ENCODE measurements at places on chromosomes 7 and 10.

DNA sequence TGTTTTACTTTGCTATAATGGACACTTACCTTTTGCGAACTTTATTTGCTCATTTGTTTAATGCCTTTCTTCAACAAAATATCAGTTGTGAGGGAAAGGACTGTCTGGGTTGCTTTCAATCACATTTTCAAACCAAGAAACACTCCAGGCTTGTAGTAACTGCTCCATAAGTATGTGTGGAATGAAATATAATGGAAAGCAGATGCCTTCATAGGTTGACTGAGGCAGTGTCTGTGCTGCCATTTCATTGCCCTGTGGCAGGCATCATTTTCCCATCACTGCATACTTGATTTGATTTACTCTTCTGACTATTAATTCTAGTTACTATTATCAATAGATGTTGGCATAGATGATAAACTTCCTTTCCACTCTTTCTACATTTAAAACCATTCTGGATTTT is 762.3 kb downstream of the CNTNAP2 start:
- DNase-seq: no peak

- DNase-seq: peak; percentile 87
Observed at GRCh38 chr10:44978570-44979280, at the start of gene DEPP1. DEPP1 (minus strand) TSS chr10:44978809; CDS start chr10:44978030, 779 bp downstream.

DNA sequence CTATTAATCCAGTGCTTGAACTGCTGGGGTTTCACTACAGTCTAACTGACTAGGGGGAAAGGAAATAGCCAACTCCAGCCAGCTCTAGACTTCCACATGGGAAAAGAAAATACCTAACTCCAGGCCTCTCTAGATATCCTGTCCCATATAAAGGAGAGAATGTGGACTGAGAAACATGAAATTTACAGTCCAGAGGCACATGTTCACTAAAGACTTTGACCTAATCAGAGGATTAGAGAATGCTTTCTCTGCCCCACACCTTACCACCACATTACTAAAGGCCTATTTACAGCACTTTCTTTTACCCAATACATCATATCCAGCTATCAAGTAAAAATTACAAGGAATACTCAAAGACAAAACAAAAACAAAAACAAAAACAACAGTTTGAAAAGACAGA is 164.2 kb downstream of the PCLO start:
- no peak for DNase-seq

DNA sequence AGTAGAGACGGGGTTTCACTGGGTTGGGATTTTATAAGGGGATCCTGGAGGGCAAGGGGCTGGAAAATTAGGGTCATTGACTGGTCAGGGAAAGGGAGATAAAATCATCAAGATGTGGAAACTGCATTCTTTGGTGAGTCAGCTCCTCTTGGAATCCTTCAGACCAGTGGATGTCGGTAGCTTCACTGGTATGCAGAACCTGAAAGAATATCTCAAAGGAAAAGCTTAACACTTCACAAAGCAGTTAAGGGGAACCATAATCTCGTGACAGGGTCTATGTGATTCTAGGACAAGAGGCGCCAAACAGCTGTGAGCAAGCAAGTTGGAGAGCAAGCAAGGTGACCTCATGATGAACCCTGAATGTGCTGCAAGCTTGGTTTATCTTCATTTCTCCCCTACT is 634.7 kb upstream of the AUTS2 start:
- DNase-seq: no peak

DNA sequence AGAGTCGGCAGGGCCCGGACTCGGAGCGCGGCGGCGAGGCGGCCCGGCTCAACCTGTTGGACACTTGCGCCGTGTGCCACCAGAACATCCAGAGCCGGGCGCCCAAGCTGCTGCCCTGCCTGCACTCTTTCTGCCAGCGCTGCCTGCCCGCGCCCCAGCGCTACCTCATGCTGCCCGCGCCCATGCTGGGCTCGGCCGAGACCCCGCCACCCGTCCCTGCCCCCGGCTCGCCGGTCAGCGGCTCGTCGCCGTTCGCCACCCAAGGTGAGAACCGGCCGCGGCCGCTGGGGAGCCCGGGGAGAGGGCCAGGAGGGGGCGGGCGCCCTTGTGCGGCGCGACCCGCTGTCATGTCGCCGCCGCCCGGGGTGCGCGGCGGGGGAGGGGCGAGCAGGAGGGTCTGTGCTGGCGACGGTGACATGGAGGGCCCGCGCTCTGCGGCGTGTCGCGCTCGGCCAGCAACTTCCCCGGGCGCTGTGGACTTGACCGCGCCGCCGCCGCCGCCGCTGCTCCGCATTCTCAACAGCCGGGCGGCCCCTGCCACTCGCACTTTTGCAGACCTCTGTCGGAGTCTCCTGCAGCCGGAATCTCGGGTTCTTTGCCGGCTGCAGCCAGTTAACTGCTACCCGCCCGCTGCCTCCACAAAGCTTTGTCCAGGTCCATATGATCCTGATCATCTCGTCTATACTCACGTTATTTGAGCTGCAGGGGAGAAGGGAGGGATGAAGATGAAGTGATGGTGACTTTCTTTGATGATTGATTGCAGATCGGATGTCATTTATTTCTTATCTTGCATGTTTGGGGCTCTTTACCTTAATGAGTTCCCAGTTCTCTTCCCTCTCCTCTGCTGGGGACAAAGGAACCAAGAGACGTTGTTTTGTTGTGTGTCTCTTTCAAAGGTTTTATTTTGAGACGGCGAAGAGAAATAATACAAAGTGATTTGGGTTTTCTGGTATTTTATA is 869 bp downstream of the TRIM24 start:
- DNase-seq: no peak

GRCh38 chr10:124256151-124256550 is 162.6 kb downstream of the OAT start:
- DNase-seq: no peak

DNA sequence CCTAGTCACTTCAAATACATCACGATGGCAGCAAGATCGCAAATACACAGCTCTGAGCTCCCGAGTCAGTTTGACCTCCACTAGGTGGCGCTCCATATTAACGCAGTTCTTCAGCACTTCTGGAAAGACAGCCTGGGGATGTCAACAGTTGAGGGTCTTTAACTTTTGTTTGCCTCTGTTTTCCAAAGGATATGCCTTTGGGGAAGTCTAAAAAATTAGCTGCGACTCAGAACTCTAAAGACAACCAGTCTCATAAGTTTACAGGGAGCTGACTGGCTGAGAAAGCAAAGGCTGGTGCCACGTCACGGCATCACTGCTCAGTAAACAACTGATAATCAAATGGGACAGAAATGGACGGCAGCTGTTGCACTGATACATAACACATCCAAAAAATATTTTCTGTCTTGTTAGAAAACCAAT is 458.8 kb downstream of the SORCS1 start:
- DNase-seq: no peak

GRCh38 chr10:112724404-112724991 is 225.5 kb upstream of the TCF7L2 start:
- no peak for DNase-seq

DNA sequence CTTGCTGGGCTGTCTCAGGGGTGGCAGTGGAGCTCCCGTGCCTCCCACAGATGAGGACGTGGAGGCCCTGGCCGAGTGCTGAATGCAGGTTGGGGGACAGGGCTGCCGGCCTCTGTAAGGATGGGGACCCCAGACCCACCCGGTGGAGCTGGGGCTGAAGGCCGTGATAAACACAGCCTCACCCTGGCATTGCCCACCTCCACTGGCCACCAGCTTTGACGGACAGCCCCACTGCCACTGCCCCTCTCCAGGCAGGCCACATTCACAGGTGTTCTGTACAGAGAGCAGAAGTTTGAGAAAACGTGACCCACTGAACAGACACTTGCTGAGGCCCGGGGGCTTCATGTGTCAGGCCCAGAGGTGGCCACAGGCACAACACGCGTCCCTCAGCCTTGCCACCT is 126.2 kb downstream of the LHPP start:
- no peak for DNase-seq

GRCh38 chr10:7577579-7577978 is 89.2 kb downstream of the ITIH5 start:
- no peak for DNase-seq

GRCh38 chr10:103153302-103154197 is 39.5 kb downstream of the NT5C2 start:
- no peak for DNase-seq

- no peak for DNase-seq
Observed at GRCh38 chr7:77393954-77394353, 22.2 kb downstream of the GSAP start.

DNA sequence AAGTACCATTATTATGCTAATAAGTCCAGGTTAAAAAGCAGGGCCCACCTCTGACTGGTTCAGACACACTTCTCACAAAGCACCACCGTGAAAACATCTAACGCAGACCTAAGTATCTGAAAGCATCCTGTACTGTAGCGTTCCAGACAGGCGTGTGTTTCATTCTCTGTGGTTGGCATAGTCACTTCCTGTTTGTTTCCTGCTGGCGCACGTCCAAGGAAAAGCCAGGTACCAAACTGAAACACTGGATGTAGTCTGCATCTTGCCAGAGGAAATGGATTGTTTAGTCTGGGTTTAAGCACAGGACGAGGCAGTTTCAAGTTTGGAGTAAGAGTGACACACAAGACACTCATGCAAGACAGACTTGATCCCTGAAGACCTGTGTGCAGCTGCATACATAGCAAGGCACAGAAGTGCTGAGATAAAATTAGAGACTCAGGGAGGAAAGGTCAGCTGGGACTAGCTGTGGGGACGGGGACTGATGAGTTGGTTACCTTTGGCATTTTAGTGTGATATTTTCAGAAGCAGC is 23.3 kb downstream of the BPGM start:
- no peak for DNase-seq

- no peak for DNase-seq
Observed at GRCh38 chr10:98215373-98215772, 52.6 kb downstream of the LOXL4 start.

GRCh38 chr10:112229096-112229495 is 45.5 kb upstream of the GPAM start:
- no peak for DNase-seq

- no peak for DNase-seq
Observed at GRCh38 chr7:38844952-38845563, 63.9 kb downstream of the VPS41 start.

DNA sequence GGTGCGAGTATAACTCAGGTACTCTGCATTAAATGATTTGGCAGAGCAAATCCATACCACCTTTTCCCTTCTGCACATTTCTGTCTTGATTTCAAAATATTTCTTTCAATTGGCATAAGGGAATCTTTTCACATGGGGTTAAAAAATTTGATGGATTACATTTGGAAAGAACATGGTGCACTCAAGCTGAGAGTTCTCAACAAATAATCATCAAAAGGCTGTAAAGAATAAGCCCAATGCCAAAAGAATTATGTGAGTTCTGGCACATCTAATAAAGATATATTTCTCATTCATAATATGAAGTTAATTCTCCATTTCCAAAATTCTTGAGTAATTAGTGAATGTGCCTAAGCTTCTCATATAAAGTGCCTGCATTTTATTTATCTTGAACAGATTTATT is 223.1 kb downstream of the GPR37 start:
- no peak for DNase-seq

GRCh38 chr10:84214046-84214572 is 11.2 kb downstream of the LRIT2 start:
- DNase-seq: no peak

GRCh38 chr10:125147971-125148439 is 12.4 kb downstream of the CTBP2 start:
- no peak for DNase-seq

GRCh38 chr7:157395206-157395605 is 58.4 kb downstream of the DNAJB6 start:
- DNase-seq: no peak

- no peak for DNase-seq
Observed at GRCh38 chr7:114944745-114945625, 23.1 kb downstream of the MDFIC start.

DNA sequence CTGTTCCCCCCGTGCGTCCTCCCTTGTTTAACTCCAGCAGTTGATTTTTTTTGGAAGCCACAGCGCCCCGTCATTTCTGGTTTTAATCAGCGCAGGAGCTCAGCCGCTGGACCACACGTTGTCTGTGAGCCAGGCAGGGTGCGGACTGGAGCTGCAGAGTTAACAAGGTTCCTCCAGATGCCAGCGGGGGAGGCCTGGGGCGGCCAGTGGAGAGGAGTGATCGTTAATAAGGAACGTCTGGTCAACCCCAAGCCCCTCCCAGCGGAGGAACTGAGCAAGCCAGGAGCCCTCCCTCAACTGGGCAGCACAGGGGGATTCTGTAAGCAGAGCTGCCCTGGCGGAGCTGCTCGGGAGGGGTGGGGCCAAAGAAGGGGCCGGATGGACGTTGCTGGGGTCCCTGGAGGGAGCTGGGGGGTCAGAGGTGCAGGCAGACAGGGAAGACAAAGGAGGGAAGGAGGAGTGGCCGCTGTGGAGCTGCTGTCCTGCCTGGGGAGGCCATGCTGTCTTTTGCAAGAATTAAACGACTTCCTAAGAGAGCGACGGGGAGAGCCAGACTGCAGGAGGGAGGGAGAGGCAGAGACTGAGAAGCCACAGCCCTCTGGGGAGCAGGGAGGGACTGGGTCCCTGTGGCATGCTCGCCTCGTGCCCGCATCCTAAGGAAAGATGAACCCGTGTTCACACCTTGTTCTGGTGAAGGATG is 537.1 kb upstream of the FOXK1 start:
- DNase-seq: no peak

DNA sequence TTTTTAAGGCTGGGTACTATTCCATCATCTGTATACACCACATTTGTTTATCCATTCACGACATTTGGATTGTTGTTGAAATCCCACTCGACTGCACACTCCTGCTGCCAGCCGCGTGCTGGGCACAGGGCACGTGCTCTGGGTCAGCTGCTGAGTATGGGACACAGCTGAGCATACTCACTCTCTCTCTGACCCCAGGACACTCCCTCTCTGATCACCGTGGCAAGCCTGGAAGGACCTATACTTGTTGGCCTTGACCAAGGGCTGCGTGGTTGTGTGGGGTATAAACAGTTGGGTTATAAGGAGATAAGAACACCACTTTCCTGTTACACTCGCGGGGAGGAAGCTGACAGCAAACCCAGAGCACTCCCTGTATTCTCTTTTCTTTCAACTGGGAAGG is 153.0 kb upstream of the RHEB start:
- DNase-seq: no peak

DNA sequence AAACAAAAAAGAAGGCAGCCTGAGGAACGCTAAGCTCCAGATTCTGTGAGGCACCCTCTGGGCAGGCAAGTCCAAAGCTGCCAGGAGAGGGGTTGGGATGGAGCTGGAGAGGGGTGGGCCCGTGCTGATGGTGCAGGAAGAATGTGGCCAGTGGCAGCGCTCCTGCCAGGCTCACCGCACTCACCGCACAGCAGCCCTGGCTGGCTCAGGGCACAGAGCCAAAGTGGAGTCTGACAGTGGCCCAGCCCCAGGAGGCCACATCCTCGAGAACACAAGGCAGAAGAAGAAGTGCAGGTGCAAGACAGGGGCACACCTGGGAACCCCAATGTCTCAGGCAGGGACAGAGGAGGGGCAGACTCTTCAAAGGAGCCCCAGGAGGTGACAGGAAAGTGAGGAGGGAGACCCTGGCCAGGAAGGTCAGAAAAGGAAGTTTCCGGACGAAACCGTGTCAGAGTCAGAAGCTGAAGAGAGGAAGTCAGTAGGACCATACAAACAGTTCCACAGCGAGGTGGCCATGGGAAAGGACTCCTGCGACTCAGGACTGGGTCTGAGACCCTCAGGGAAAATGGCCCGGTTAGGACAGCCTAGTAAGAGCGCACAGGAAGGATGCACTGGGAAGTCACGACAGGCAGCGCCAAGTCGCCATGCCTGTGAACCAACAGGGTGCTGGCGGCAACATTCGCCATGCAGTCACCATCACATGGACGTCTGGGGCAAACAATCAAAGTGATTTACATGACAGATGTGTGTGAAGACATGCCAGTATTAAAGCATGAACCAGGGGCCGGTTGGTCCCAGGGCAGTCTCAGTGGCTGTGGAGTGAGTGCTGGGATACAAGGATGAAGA is 54.4 kb downstream of the COBL start:
- DNase-seq: no peak

Data from omental fat pad (tissue), 4 donors.